Lung (tissue), 17 donors: ENCODE measurements at places on chromosomes 2 and 18. TPM values are rescaled to one million over a fixed set of nuclear protein-coding genes. Genes with fewer than 3 reads are reported as not detected.

The COLEC11 gene
- 0.71 TPM for total RNA-seq

The ABCG8 gene
- total RNA-seq: not detected

The MALL gene
- 121 TPM for total RNA-seq

The NTSR2 gene
- total RNA-seq: not detected

The CNTNAP5 gene
- 0.03 TPM for total RNA-seq

The LRRC30 gene
- not detected for total RNA-seq

The SPDYA gene
- 1.1 TPM for total RNA-seq

The MC4R gene
- 0.37 TPM for total RNA-seq

The ARHGAP25 gene
- total RNA-seq: 17.1 TPM

The FTCDNL1 gene
- total RNA-seq: 1.3 TPM

The IL36B gene
- not detected for total RNA-seq

The CERKL gene
- 12.0 TPM for total RNA-seq
